Skeletal muscle cell (primary cell): ENCODE measurements at places on chromosomes 3 and 15.

- no peak for DNase-seq
Measured at GRCh38 chr3:190734490-190734889, 128.0 kb downstream of the GMNC start.

DNA sequence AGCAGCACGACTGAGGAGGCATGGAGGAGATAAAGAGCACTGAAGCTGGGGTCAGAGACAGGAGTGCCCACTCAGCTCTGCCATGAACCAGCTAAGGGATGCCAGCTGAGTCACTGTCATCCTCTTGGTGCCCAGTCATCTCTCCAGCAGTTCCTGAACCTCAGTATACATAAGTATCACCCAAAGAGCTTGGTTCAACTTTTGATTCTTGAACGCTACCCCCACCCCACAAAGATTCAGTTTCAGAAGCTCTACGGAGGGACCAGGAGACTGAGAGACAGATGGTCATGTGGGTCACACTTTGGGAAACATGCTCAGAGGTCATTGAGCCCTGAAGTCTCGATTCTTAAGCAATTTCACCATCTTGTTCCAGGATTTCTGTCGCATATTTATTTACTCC lies 108.4 kb downstream of the ALDH1A2 start:
- no peak for DNase-seq

GRCh38 chr15:60070838-60071493 lies 66.9 kb downstream of the FOXB1 start:
- peak; percentile 81 for DNase-seq

DNA sequence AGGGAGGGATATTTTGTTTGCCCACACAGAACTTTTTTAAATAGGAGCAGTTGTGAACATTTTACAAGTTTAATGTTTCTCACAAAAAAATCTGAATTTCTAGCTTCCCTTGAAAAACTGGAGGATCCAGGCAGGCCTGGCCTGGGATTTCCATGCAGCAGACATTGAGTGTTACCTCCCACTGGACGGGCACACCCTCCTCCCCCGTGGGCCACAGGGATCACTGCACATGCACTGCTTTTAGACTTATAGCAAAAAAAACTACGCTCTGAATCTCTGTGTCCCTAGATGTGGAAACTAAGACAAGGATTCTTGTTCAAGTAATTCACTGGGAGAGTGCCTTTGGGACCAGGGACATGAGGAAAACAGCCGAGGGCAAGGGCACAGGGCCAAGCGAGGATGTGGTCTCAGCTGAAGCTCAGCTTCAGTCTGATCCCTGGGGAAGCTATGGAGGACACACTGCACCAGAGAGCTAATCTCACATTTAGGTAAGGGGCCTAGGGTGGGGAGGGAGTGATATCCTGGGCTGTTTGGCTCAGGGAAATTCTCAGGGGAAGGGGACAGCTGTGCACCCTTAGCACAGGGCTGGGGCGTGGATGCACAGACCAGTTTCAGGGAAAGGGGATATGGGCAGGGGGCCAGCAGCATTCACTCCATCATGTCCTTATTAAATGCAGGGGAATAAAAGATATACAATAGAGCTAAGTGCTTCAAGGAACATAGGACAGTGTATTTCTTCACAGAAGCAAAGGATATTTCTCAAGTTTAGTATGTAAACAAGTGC lies 46.0 kb downstream of the FSIP1 start:
- DNase-seq, result no peak

DNA sequence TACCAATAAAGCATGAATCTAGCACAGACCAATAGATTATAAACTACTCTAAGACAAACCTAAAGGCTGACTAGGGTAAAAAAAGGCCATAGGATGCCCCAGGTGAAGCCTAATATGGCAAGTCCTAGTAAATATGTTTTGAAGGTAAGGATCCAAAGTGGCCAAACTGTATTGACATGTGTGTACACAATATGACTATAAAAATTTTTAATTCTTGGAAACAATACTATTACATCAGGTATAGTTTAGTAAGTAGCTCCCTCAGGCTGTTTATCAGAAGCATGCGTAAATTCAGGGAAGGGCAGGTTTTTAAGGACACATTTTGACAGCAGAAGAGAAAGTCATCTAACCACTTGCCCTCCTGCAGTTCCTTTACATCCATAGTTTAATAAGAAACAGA lies 18.8 kb downstream of the GNB4 start:
- no peak for DNase-seq

DNA sequence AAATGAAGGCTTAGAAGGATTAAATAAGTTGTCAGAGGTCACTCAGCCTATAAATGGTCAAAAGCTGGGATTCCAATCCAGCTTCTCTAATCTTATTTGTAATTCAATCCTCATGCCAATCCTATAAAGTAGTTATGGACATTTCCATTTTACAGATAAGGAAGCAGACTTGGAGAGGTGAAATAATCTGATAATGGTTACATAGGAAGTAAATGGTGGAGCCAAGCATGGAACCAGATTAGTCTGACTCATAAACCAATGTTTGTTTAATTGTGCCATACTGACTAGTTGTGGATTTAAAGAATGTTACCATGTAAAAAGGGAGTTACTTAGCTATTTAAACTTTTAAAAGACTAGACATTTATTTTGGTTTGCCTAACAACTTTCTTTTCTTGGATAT lies 59.7 kb downstream of the KCNAB1 start:
- DNase-seq, result no peak

DNA sequence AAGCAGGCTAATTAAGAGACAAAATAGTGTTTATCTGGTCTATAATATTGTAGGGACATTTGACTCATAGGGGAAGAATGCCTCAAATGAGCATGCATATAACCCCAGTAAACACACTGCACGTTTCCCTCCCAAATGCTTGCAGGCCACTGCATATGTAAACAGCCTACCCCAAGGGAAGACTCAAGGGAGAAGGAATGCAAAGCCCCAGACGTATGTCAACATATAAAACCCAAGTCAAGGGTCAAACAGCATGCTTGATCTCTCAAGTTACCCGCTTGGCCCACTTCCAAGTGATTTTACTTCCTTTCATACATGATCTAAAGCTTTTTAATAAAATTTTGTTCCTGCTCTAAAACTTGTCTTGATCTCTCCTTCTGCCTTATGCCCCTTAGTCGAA lies 1090.0 kb downstream of the OTOL1 start:
- DNase-seq, result peak; percentile 67

GRCh38 chr3:36957063-36957462 lies 12.2 kb upstream of the TRANK1 start:
- DNase-seq, result no peak

DNA sequence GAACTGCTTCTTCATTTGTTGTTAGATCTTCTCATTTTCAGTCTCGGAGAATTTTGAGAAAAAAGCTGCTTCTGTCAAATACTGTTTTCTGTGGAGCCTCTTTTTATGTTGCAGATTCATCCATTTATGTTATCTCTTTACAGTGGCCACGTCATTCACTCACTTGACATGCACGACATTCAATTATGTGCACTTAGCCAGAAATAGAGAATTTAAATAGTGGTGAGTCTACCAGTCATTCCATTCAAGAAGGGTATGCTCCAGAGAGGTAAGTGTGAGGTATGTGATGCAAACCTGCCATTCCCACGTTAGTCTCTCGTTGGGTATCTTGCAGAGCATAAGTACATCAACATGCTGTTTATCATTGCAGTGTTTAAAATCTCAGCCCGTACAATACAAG lies 9.8 kb downstream of the ARPP19 start:
- no peak for DNase-seq

- no peak for DNase-seq
Measured at GRCh38 chr15:79562403-79562815, 130.3 kb downstream of the MINAR1 start.

- peak; percentile 52 for DNase-seq
Measured at GRCh38 chr3:28916713-28917499, 364.0 kb upstream of the RBMS3 start.

DNA sequence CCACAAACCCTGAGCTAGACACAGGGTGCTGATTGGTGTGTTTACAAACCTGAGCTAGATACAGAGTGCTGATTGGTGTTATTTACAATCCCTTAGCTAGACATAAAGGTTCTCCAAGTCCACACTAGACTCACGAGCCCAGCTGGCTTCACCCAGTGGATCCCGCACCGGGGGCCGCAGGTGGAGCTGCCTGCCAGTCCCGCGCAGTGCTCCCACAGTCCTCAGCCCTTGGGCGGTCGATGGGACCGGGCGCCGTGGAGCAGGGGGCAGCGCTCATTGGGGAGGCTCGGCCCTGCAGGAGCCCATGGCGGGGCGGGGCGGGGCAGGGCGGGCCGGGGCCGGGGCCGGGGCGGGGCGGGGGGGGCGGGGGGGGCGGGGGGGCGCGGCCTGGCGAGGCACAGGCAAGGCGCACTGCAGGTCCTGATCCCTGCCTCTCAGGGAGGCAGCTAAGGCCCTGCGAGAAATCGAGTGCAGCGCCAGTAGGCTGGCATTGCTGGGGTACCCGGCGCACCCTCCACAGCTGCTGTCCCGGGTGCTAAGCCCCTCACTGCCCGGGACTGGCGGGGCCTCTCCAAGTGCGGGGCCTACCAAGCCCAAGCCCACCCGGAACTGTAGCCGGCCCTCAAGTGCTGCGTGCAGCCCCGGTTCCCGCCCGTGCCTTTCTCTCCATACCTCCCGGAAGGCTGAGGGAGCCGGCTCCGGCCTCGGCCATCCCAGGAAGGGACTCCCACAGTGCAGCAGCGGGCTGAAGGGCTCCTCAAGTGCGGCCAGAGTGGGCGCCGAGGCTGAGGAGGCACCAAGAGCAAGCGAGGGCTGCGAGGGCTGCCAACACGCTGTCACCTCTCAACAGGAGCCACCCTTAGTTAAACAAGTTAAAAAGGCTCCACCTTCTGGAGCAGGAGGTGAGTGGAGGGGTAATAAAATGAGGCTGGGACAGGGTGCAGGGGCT lies 9.8 kb upstream of the TMEM40 start:
- DNase-seq, result no peak

GRCh38 chr3:193837347-193837827 lies 244.4 kb downstream of the OPA1 start:
- DNase-seq, result no peak
